NCI-H187 (cell line): ENCODE measurements at places on chromosomes 16 and 17.

GRCh38 chr16:82421851-82422250, 204.9 kb upstream of the CDH13 start:
- no peak for DNase-seq

DNA sequence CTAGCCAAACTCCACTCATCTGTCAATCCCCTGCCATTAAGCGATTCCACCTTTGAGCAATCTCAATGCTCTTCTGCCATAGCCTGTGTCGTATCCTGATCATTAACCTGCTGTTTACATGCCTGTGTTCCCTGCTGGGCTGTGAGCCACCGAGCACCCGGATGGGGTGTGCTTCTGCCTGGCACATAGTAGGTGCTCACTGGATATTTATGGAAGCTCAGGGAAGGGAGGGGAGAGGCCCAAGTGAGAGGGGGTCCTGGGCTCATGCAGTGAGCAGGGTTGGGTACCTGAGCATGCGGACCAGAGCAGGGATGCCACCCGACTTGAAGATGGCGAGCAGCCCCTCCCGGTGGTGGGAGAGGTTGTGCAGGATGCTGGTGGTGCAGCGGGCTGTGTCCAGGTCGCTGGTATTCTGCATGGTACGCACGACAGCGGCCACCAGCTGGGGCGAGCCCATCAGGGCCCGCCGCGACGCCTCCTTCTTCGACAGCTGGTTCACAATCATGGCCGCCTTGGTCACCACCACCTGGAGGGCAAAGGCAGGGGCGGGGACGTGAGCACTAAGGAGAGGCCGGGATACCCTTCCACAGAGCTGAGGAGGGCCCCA, 17.7 kb downstream of the JUP start:
- no peak for DNase-seq

DNA sequence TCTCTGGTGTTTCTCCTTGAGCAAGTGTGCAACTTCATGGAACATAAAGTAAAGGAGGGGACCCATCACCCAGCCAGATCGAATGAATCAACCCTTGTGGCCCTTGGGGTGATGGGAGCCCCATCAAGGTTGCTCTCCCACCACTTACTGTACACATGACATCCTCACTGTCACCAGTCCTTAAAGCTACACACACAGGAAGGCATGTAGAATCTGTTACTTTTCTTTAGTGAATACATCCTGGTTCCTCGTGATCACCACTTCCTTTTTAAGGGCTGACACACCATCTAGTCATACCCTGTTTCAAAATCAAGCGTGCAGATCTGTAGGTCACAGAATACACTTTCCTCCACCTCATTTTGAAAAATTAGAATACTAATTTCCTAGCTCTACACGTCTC, 22.6 kb upstream of the MPHOSPH6 start:
- DNase-seq: no peak

- DNase-seq: no peak
Measured at GRCh38 chr17:1661045-1661444, 11.4 kb upstream of the RILP start.

GRCh38 chr16:61987474-61988012, 48.7 kb downstream of the CDH8 start:
- no peak for DNase-seq

DNA sequence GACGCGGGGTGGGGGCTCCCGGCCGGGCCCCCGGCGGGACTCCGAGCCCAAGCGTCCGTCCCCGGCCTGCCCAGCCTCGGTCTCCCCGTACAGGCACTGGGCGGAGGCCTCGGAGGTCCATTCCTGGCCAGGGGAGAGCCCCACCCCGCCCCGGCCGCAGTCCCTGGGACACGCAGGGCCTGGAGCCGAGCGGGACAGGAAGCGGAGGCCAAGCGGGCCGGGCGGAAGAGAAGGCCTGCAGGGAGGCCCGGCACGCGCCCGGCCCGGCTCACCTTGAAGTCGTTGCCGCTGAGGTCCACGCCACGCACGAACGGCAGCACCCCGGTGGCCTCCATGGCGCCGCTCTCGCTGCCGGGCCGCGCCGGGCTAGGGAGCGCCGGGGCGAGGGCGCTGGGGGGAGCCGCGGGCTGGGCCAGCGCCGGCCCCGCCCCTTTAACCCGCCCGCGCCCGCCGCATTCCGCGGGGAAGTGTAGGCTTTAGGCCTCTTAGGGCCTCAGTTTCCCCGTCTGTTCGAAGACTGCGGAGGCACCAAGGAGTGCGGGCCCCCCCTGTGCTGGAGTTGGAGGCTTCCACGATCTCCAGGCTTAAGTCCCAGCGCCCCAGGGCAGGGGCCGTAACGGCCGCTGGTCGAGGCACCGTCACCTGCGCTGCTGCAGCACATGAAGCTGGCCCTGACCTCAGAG, at the start of gene FLII:
FLII (minus strand) TSS at position 383 of the 683 bp plus-strand sequence; CDS start at position 335, 48 bp downstream.
- DNase-seq: no peak

DNA sequence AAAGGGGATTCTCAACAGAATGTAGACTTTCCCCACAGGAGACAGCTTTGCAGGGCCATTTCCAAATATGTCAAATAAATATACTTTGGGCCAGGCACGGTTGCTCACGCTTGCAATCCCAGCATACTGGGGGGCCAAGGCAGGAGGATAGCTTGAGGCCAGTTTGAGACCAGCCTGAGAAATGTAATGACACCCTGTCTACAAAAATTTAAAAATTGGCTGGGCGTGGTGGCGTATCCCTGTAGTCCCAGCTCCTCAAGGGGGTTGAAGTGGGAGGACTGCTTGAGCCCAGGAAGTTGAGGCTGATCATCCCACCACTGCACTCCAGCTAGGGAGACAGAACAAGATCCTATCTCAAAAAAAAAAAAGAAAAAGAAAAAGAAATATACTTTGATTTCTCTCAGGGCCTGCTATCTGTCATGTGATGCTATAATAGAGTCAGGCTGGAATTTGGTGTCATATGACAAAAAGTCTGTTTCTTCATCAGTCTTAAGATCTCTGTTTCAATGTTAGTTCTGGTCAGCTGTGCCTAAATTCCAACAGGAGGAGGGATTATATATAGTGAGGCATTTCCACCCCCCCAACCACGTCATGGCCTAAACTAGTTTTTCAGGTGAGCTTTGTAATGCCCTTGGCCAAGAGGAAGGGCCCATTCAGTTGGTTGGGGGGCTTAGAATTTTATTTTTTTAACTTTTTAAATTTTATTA, 4.3 kb upstream of the ZDHHC7 start:
- DNase-seq: no peak

GRCh38 chr16:67864594-67864993, 8.3 kb upstream of the EDC4 start:
- no peak for DNase-seq

DNA sequence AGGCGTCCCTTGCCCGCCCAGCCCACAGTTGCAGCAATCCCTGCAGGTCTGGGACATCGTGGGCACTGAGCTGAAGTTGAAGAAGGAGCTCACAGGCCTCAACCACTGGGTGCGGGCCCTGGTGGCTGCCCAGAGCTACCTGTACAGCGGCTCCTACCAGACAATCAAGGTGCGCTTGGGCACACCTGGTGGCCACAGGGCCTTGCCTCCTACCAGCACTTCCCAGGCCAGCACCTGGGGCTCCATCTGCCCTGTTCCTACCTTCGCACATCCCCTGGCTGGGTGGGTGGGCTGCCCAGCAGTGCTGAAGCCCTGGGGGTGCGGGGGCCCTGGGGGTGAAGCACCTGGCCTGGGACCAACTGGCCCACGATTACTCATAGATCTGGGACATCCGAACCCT, 19.9 kb downstream of the TRAF7 start:
- no peak for DNase-seq

- no peak for DNase-seq
Measured at GRCh38 chr17:4550534-4551039, 4.6 kb downstream of the MYBBP1A start.

DNA sequence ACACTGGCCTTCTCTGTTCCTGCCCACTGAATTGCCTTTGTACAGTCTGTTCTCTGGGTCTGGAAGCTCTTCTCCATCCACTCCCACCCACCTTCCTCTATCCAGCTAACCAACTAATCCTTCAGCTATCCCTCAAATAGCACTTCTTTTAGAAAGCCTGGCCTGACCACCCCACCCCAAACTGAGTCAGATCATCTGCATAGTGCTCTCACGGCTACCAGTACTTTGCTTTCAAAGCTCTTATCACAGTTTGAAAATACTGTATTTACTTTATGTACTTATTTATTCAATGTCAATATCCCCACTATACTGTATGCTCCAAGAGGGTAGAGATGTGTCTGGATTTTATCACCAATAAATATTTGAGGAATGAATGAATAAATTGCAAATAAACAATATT, 4.5 kb upstream of the CLDN7 start:
- no peak for DNase-seq

- DNase-seq: no peak
Measured at GRCh38 chr16:22664132-22664531, 149.8 kb upstream of the HS3ST2 start.

GRCh38 chr17:51455211-51455610, 194.9 kb downstream of the UTP18 start:
- no peak for DNase-seq
